Activated CD8-positive, alpha-beta memory T cell treated with anti-CD3 and anti-CD28 coated beads for 48 hours (primary cell): ENCODE measurements at places on chromosomes 13 and 19.
A peak's percentile ranks its signal among the peaks of the same experiment; 100 is the strongest.

DNA sequence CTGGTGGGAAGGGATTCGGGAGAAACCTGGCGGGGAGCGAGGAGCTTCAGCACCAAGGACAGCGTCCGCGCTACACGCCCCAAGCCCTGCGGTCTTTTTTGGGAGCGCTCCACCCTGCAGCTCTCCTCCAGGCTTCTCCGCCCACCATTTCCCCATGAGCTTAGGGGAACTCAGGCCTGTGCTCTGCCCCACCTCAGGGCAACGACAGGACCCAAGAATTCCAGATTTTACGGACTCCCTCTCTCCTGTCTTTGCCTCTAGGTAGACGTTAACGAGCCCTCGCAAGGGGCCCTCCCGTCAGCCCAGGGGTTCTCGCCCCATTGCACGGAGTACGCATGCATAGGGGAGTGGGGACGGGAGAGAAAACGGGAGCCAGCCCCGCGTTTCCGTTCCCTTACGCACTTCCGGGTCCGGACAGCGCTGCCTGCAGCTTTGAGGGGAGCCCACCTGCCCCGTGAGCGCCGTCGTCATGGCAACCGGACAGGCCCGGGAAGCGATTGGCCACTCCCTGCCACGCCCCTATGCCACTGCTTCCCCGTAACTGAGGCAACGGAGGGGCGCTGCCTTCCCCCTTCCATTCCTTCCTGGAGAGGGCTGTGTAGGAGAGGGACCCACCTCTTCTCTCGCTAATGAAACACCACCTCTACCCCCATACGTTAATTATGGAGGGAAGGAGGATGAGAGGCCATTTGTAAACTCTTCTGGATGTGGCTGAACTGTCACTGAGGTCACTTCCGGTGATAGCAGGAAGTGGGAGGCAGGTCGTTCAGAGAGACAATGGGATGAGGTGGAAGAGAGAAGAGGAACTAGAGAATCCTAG lies 20.8 kb downstream of the NOVA2 start:
- peak; percentile 9 for DNase-seq

DNA sequence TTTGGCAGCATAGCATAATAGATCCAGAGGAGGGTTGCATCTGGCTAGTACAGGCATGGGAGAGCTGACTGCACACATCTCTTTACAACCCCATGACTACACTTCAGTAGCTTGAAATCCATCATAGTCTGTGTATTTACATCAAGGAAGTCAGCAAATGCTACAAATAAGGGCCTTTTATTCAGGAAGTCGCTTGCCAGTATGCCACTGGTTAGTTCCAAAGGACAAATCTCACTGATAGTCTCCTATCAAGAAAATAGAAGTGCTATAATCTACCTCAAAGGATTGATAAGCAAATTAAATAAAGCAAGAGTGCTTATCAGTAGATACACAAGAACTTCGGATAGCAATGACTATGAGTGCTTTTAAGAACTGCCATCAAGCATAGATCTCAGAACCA lies 112.7 kb downstream of the KLF12 start:
- no peak for DNase-seq

GRCh38 chr13:52961256-52961910 lies 67.2 kb upstream of the OLFM4 start:
- no peak for DNase-seq

GRCh38 chr13:51222037-51222685 lies at the start of gene FAM124A:
Gene FAM124A (plus strand): TSS chr13:51222398. CDS start chr13:51222502, 104 bp downstream.
- peak; percentile 3 for DNase-seq

GRCh38 chr13:73168226-73168952 lies 109.6 kb downstream of the KLF5 start:
- no peak for DNase-seq

DNA sequence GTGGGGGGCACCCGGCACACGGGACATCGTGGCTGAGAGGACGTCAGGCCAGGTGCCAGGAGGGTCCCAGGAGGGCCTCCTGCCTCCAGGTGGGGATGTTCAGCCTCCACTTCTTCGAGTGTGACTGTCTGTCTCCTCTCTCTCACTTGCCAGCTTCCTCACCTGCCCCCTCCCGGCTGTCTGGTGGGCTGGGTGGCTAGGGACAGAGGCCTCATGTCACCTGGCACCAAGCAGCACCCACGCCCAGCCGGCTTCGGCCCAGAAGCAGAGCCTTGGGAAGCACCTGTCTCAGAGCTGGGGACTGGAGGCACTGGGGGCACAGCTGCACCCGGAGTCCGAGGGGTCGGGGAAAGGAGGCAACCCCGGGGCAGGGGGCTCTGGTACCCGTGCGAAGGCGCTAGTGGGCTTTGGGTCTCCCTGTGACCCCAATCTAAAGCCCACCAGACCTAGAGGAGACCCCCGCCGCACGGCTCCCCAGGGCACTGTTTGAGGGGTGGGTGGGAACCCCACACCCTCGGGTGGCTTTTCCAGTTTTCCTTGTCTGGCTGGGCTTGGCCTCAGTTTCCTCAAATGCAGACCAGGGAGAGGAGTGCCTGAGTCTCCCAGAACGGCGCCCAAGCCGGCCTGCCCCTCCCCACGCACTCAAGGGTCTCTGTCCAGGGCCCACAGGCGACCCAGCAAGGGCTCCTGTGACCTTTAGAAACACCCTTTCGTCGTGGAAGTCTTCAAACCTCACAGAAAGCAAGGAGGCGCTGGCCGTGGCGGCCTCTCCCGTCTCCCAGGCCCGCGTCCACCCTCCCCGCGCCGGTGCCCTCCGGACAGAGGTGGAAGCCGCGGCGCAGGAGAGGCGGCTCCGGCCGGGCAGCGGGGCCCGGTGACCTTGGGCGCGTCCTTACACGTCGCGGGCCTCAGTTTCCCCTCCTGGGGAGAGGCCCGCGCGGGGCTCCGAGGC lies 664 bp upstream of the HCN2 start:
- no peak for DNase-seq

DNA sequence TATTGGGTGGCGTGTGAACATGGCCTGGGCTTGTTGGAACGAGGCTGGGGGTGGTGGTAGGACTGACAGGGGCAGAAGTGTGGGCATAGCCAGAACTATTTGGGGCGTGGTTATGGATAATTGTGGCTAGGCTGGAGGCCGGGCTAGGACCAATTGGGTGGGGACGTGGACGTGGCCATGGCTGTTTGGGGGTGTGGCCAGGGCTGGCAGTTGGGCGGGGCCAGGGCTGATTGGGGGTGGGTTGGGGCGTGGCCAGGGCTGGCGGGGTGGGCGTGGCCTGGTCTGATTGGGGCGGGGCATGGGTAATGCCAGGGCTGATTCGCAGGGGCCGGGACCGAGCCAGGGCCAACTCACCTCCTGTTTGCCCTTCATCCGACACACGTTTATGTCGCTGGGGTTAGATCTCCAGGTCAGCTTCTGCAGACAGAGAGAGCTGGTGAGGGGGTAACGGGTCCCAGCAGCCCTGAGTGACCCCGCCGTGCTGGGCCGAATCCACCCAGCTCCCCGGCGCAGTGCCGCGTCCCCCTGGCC lies 2.8 kb downstream of the SEMA6B start:
- DNase-seq = no peak

DNA sequence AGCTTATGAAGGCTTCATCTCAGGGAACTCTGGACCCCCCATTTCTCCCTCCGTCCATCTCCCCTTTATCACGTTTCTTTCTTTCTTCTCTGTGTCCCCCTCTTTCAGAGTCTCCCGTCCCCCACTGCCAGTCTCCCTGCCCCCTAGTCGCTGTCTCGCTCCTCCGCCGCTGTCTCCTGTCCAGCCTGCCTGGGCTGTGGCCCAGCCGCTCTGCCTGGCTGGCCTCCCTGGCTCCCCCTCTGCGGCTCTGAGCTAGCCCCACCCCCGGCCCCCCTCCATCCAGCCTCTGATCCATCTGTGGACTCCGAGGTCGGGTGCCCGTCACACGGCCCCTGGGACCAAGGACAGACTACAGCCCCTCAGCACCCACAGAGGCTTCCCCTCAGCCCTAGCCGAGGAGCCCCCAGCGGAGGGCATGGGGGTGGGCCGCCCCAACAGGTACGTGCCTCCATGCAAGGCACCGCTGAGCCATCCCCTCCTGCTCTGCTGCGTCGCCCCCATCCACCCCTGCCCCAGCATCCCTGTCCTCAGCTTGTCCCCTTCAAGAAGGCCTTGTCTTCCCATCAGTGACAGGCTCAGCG lies 1.1 kb upstream of the KCNJ14 start:
- no peak for DNase-seq

- no peak for DNase-seq
These were observed 4.6 kb downstream of the CADM4 start for GRCh38 chr19:43634872-43635560.

DNA sequence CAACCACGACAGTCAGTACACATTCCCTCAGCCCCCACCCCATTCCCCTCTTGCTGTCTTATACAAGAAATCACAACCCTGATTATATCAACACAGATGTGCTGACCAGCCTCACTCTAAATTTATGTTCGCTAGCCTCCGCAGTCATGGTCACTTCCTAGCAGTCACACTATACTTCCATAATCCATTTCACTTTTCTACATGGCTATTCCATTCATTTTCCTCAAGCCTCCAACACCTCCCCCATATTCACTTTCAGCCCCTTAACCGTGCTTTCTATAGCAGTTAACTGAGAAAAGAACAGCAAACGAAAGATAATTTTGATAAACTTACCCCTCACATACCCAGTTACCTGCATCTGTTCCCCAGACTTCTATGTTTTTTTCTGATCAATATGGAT lies 8.4 kb downstream of the LSM14A start:
- no peak for DNase-seq

GRCh38 chr19:31648347-31648746 lies 299.1 kb upstream of the TSHZ3 start:
- no peak for DNase-seq

GRCh38 chr19:29273000-29273640 lies 60.2 kb upstream of the UQCRFS1 start:
- no peak for DNase-seq

DNA sequence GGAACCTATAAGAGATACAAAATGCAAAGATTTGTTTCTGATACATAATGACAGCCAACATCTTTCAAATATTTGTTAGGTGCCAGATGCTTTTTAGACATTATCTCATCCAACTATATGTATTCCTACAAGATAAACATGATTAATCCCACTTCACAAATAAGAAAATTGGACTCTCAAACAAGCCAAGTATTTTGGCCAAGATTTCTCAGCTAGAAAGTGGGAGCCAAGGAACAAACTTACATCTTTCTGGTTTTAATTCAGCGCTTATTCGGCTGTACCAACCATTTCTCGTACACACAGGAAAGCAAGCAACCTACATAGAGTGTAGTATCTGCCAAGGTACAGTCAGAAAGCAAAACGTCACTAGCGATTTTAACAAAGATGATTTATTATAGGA lies 85.7 kb upstream of the SERP2 start:
- DNase-seq = no peak

- no peak for DNase-seq
These were observed 471 bp upstream of the ERVK3-1 start for GRCh38 chr19:58304748-58305064.

- DNase-seq = no peak
These were observed 322.3 kb downstream of the OXGR1 start for GRCh38 chr13:96672016-96672415.

- DNase-seq = no peak
These were observed 460 bp downstream of the KMT5C start for GRCh38 chr19:55339889-55340783.

DNA sequence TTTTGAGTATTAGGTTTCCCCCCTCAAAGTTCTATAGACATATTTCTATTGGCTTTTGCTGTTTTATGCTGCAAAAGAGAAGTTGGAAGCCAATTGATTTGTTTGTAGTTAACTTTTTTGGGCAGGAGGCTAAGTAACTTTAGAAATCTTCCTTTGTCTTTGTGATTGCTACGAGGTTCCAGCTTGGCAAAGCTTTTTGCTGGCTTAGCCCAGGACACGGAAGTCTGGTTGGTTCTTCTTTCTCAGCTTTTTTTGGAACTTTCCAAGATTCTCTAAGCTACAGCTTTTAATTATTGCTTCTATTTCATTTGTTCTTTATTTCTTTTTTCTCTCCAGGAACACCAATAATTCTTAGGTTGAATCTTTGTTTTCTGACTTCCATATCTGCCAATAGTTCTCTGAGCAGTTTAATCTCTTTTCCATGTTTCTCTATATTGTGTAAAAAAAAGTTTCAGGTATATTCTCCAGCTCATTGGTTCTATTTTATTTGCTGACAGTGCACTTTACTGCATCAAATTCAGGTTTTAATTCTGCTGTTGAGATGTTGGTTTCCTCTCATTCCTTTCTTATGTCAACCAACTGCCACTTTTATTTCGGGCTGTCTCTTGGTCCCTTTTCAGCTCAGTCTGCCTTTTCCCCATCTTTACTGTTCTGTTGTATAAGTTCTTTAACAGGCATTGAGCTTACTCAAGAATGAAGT lies 27.8 kb downstream of the MBNL2 start:
- DNase-seq = no peak

GRCh38 chr13:90510319-90510718 lies 837.2 kb upstream of the MIR17HG start:
- no peak for DNase-seq
